ENCODE measurements at places on chromosomes 6 and 20.

DNA sequence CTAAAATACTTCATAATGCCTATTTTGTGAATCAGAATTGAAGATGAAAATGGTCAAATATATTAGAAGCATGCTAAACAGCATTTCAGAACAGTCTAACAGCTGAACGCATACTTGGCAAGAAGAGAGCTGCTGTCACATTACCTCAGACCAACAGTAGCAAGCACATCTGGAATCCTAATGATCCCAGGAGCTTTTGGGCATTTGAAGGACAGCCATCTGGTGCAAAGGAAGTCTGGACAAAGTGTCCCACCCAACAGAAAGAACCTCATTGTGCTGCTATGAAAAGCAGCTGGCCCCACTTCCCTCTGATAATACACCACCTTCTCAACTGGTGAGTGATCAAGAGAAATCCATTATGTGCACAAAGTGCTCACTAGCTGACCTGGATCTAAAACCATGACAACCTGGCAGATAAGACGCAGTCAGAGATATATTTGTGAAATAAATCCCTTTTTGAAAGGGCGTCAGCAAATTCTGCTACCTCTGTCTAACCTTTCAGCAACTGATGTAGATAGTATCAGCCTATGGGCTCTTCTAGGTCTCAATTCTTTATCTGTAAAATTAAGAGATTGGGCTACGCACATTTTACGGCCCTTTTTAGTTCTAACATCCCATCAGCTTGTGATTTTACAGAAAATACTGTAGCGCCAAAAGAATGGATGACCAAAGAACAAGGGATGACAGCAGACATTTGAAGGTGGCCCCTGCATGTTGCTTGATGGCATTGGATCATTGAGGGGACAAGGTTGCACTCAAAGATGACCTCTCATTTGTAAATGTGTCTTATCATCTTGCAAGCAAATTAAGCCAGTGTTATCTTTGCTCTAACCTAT lies 78.7 kb downstream of the SGK1 start:
- no peak for DNase-seq

GRCh38 chr20:44426879-44427790 lies 48.5 kb upstream of the TTPAL start:
- no peak for DNase-seq

GRCh38 chr6:144683216-144684070 lies 398.3 kb downstream of the UTRN start:
- no peak for DNase-seq

DNA sequence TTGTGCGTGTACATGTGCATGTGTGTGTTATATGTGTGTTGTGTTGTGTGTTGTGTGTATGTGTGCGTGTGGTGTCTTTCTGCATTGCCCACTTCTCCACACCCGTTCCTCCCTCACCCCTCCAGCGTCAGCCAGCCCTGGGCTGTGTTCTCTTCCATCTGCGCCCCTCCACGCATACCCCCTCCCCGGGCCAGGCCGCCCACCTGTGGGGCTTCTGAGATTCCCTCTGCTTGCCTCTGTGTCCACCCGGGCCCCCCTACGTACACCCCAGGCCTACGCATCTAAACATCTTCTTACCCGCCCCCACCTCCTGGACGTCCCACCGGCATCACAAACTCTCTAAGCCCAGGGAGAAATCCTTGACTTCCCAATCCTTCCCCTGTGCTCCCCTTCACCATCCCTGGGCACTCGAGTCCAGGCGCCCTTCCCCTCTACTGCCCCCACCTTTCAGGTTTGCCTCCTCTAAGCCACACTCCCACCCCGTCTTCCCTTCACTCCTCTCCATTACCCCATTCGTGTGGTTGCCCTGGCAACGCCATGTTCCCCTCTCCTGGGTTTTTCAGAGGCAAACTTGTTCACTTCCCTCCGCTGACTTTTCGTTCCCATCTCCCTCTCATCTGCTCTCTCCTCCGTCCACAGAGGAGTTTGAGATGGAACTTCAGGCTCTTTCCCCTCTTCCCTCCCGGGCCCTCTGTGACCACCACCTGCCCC lies 81.7 kb upstream of the NNAT start:
- DNase-seq, result no peak

DNA sequence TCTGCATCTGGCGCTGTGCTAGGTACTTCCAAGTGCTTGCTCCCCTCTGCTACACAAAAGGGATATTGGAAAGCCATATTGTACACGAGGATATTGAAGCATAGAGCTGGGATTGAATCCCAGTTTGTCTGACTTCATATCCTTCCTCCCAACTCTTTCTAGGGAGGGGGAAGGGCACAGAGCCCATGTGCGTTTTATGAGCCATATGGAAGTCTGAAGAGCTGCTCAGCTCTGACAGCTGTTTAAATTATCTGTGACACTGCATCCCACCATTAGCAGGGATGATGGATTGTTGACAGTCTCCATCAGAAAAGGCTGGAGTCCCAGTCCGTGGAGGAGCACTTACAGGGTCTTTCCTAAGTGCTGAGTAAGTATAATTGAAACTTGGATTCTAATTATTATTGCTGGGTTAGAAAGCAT lies 18.4 kb downstream of the TIAM2 start:
- DNase-seq, result no peak

GRCh38 chr6:127933852-127934840 lies 33.3 kb upstream of the THEMIS start:
- no peak for DNase-seq

GRCh38 chr6:132571774-132572173 lies 1.7 kb downstream of the TAAR6 start:
- no peak for DNase-seq

- DNase-seq, result no peak
Observed at GRCh38 chr6:138231381-138231886, 13.1 kb upstream of the PBOV1 start.

GRCh38 chr20:54763366-54763765 lies 288.0 kb downstream of the DOK5 start:
- no peak for DNase-seq

GRCh38 chr6:116298973-116299372 lies 19.2 kb upstream of the TSPYL1 start:
- no peak for DNase-seq

- no peak for DNase-seq
Observed at GRCh38 chr6:71489736-71490135, 201.1 kb downstream of the OGFRL1 start.

- no peak for DNase-seq
Observed at GRCh38 chr20:10619427-10619826, 54.4 kb downstream of the JAG1 start.

- DNase-seq, result no peak
Observed at GRCh38 chr6:139736325-139736906, 362.0 kb upstream of the CITED2 start.

- DNase-seq, result no peak
Observed at GRCh38 chr20:31924561-31924960, 27.3 kb downstream of the PDRG1 start.

GRCh38 chr6:161696801-161697200 lies 422.9 kb upstream of the AGPAT4 start:
- DNase-seq, result no peak

GRCh38 chr20:47535088-47535487 lies 33.4 kb downstream of the NCOA3 start:
- DNase-seq, result no peak

DNA sequence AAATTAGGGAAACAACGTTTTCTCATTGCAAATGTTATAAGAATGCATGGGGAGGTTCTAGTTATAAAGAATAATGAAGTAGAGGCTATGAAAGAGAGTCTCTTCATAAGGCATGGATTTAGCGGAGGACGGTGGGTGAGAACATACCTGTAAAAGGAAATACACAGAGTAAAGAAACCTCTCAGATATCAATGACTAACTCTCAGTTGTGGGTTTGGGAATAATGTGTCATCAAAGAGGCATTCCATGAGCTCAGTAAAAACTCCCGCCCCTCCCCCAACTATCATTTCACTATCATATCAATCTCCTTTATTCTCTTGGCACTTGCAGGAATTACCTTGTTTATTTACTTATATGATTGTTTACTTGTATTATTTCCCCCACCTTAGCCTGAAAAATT lies 695.4 kb downstream of the PTPRT start:
- no peak for DNase-seq

DNA sequence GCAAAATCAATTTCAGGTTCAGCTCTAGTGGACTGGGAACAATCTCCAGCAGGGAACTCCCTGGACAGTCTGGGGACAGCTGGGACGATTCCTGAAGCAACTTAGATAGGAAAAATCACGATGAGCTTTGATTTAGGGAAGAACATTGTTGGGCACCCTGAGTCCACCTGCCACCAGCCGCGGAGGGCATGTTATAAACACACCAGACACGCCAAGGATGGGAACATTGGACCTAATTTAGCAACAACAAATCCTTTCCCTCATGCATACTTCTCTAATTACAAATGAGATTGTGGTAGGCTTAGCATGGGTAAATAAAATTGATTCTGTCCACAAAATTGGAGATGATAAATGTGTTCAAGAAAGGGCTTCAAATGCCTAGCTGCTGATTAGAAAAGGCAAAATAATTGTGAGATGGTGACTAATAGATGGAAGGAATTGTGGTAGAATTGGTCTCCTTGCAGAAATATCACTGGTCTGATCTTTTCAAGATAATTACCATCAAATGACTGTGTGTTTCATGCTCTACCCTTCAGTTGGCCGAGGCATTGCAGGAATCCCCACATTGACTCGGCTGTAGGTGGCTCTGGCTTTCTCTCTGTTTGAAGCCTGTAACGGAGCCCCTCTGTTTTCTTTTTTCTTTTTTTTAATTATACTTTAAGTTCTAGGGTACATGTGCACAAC lies 6.1 kb upstream of the NANP start:
- no peak for DNase-seq

DNA sequence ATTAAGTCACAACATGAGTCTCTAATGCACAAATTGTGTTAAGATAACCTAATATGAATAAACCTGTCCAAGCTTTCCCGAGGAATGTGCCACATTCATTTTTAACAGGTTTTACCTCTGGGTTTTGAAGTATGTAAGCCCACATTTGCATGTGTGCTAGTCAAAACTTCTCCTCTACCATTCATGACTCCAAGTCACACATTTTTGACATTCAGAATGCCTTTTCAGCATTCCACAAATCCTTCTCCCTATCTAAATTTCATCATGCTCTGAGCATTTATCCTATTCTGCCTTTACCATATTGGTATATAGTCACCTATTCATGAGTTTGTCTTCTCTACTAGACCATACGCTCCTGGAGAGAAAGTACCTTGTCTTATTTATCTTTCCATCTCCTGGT lies 56.5 kb downstream of the ADGRF5 start:
- DNase-seq, result no peak

GRCh38 chr6:86251106-86251505 lies 608.4 kb upstream of the SYNCRIP start:
- DNase-seq, result no peak

DNA sequence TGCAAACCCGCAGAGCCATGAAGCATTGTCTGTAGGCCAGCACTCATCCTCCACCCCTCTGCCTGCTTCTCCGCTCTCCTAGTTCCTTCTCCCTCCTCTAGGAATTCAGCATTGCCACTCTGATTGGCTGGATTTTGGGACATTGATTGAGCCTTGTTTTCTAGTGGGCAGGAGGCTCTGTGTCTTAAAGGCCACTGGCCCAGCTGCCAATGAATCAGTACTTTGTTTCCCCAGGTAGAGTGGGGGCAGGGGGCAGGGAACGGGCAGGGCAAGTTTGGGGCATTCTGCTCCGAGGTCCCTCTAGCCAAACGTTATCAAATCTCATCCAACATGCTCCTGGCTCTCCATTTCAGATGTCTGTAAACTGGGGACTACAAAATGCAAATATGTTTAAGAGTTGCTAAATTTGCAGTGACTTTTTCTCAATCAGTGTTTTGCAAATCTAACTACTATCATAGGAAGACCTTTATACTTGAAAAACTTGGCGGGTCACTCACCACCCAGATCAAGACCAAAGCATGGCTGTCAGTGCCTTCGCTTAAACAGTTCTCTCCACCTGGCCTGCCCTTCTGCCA lies 10.4 kb upstream of the BPI start:
- no peak for DNase-seq

GRCh38 chr6:16851758-16852157 lies 90.5 kb upstream of the ATXN1 start:
- no peak for DNase-seq

DNA sequence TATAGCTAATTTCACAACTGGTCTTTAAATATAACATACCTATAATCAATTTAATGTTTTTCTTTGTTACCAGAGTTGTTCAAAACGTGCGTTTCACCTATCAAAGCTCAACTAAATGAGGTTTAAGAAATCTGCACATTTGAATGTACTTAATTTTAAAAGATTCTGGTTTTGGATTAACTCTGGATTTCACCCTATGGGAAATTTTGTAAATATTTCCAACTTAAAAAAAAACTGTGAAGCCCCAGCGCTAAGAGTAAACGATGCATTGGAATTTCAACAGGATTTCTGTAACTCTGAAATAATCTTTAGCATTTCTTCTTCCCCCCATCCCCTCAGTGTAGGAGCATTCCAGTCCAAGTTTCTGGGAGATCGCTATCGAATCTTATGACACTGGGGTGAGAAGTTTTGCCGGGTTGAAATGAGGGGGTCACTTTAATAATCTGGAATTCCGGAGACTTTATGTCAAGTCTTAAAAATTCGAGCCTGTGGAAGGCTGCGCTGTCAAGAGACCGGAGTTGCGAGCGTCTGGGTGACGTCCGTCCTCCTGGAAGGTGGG lies 643 bp upstream of the MAP3K4 start:
- no peak for DNase-seq

DNA sequence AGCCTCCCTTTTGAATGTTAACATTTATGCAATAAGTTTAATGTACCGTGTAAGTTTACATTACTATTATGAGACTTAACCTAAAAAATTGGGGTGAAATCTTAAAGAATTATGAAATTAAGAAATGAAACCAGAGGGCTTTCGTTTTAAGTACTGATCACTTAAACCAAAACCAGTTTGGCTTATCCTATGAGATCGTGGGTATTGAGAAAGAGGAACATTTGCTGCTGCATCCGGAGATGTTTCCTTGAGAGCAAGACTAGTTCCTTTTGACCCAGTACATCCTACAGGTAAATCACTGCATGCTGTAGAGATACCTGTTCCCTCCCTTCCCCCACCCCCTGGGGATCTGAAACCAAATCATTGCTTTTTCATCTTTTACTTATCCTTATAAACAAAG lies 201.3 kb downstream of the ESR1 start:
- DNase-seq, result no peak

- no peak for DNase-seq
Observed at GRCh38 chr20:33404281-33404680, 3.0 kb upstream of the CDK5RAP1 start.

GRCh38 chr6:45376310-45377042 lies 1.3 kb downstream of the SUPT3H start:
- DNase-seq, result no peak
